ENCODE measurements at places on chromosomes 3 and 15. TPM values are rescaled to one million over a fixed set of nuclear protein-coding genes. Genes with fewer than 3 reads are reported as not detected.

DNA sequence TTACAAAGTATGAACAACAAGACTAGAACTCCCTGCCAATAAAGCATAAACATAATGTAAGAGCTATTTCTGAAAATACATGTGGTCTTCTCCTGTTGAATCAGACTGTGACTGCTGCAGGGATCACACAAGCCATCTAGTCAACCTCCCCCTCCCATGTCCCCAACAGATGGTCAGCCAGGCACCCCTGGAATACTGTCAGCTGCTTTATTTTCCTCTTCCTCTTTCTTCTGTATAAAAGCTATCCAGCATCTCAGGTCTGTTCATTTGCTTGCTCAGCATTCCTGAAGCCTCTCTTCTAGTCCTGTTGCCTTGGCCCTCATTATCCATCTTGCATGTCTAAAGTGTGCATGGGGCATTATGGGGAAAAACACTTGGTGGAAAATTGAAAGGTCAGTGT lies 6.5 kb upstream of the MINDY4B start:
- DNase-seq: no peak

Gene CCR8
- not detected for total RNA-seq

Gene CKMT1A
- total RNA-seq: not detected

DNA sequence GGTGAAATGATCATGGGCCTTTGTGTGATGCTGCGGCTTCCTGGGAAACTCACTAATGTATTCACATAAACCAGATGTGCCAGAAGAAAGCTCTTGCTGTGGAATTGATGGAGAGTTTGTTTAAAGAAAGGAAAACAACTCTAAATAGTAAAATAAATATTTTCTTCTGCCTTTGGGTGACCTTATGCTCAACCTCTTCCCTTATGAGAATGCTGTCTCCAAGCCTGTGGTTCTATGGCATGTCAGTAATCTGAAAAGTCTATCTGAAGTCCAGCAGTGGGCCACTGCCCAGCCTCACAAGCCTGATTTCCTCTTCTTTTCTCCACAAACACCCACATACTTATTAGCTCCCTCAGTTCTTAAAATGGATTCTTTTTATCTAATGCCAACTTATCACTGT lies 49.9 kb upstream of the PHLDB2 start:
- no peak for DNase-seq

- no peak for DNase-seq
These were observed 306.5 kb downstream of the PLOD2 start for GRCh38 chr3:145854499-145854898.

Gene PDIA5
- total RNA-seq: 21.3 TPM

- DNase-seq: no peak
These were observed 75.0 kb upstream of the WNT7A start for GRCh38 chr3:13954741-13955483.

- no peak for DNase-seq
These were observed 23.1 kb upstream of the GABPB1 start for GRCh38 chr15:50377867-50378751.

GRCh38 chr15:74453925-74454763 lies 6.8 kb downstream of the UBL7 start:
- no peak for DNase-seq

GRCh38 chr3:112096176-112096575 lies 10.0 kb downstream of the C3orf52 start:
- no peak for DNase-seq

DNA sequence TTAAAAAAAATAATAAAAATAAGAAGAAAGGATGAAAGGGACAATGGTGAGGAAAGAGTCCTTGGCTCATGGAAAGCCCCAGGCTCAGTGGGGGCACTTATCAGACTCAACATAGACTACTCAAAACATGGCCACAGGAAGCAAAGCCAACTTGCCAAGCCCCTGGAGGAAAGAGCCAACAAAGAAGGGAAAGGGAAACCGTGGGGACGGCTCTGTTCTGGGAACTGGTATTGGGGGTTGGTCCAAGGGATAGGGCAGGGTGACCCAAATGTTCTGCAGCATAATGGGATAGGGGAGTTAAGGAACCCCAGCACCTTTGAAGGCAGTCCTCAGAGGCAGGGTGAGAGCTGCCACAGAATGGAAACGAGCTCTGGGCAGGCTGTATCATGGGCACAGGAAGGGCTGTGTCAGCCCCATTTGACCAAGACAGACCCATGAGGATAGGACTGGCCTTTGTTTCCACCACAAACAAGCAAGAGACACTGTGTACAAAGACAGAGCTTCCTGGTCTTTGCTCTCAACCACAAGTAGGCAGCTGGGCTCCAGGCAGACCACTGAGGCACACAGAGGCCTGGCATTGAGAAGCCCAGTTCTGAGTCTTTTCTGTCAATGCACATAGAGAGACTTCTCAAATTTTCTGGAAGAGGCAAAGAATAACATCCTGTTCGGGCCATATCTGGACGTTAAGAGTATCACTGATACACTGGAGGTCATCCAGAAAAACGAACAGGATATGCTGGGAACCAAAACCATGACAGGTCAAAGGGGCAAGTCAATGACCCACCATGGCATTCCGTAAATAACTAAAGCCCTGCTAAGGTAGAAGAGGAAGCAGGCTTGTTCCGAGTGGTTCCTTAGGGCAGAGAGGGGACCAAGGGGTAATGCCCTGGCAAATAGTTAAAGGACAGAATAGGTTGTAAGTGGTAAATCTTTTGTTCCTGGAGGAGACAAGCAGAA lies 10.6 kb upstream of the SEMA7A start:
- DNase-seq: no peak

Gene FBXL2
- 33.4 TPM for total RNA-seq

GRCh38 chr3:181176601-181177000 lies 187.1 kb upstream of the DNAJC19 start:
- peak; percentile 68 for DNase-seq

- no peak for DNase-seq
These were observed 1.8 kb downstream of the PRR23E start for GRCh38 chr3:127194601-127195187.

Gene A4GNT
- not detected for total RNA-seq

Gene ANKRD34C
- not detected for total RNA-seq

GRCh38 chr3:64355401-64355807 lies 130.1 kb upstream of the PRICKLE2 start:
- DNase-seq: no peak

Gene CGNL1
- total RNA-seq: 3.5 TPM

Gene PTPRG
- total RNA-seq: 129 TPM

Gene NRG4
- total RNA-seq: not detected

Data from ascending aorta (tissue), 2 donors.